Hematopoietic multipotent progenitor cell treated with erythropoietin and hydrocortisone succinate and interleukin-3 and kit ligand, for 8 days (in vitro differentiated cells): ENCODE measurements at places on chromosomes 1 and 21.

GRCh38 chr1:101174722-101175121 is 62.1 kb upstream of the S1PR1 start:
- DNase-seq, result no peak

- DNase-seq, result no peak
These were observed 69.4 kb upstream of the MORC3 start for GRCh38 chr21:36250423-36251075.

- peak; percentile 11 for DNase-seq
These were observed 55.4 kb downstream of the CAMK2N1 start for GRCh38 chr1:20430355-20431175.

- no peak for DNase-seq
These were observed 8.9 kb downstream of the PTGS2 start for GRCh38 chr1:186671136-186671825.

- DNase-seq, result no peak
These were observed 125.1 kb downstream of the CYYR1 start for GRCh38 chr21:26447932-26448475.

- no peak for DNase-seq
These were observed 12.3 kb upstream of the ADAM30 start for GRCh38 chr1:119908661-119909060.

DNA sequence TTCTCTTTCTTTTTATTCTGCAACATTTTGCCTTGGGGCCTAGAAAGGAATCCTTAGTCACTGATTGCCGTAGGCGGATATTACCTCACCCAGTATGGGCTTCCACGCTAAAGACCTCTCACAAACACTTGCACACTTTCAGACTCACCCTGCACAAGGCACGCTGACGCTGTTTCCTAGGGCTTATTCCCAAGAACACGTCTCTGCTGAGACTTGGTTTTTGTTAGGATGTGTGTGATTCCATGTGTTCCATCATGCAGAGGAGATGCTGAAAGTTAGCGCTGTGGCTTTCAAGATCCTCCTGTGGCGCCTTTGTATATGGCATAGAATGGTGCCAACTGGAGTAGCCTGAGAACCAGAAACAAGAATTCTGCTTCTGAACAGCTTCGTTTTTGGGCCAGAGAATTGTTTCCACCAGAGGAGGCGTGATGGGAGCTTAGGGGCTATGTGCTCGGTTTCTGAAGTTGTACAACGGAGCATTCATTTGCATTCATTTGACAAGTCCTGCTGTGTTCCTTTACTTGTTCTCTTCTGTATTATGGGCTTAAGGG is 297.0 kb downstream of the DISC1 start:
- no peak for DNase-seq

- DNase-seq, result no peak
These were observed 85.1 kb downstream of the ZZZ3 start for GRCh38 chr1:77597310-77597709.

- DNase-seq, result no peak
These were observed 18.7 kb upstream of the SLAMF6 start for GRCh38 chr1:160541622-160542302.

DNA sequence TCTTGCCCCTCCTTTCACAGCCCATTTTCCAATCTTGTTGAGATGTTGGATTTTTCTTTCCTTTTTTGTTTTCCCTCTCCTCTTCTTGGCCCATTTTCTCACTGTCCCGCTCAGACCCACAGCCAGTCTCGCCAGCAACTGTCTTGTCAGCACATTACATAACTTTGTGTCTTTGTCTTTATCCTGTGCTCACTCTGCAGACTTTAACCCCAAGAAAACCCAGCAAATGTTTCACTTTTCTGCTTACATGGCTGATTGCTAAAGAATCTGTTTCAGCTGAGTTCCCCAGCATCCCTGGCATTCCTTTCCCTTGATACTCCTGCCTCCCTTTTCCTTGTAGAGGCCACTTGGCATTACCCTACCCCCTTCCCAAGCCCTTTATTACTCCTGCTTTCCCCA is 74.6 kb downstream of the ZNF648 start:
- DNase-seq, result no peak

- peak; percentile 57 for DNase-seq
These were observed 22.5 kb downstream of the VPS26C start for GRCh38 chr21:37244501-37245095.

DNA sequence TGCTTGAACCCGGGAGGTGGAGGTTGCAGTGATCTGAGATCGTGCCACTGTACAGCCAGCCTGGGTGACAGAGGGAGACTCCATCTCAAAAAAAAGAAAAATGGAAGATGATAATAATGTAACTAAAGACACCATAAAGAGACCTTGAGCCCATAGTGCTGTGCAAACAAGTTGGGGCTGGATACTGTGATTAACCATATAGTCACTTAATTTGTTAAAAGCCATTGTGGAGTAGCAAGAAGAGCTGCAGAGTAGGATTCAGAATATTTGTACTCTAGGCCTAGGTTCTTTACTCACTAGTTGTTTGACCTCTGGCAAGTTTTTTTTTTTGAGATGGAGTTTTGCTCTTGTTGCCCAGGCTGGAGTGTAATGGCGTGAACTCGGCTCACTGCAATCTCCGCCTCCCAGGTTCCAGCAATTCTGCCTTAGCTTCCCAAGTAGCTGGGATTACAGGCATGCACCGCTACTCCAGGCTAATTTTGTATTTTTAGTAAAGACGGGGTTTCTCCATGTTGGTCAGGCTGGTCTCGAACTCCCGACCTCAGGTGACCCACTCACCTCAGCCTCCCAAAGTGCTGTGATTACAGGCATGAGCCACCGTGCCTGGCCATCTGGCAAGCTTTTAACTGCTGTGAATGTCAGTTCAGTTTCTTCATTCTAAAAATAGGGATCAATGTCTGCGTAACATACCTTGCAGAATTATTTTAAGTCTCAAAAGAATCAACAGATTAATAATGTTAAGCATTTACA is 12.8 kb downstream of the CAP1 start:
- no peak for DNase-seq

DNA sequence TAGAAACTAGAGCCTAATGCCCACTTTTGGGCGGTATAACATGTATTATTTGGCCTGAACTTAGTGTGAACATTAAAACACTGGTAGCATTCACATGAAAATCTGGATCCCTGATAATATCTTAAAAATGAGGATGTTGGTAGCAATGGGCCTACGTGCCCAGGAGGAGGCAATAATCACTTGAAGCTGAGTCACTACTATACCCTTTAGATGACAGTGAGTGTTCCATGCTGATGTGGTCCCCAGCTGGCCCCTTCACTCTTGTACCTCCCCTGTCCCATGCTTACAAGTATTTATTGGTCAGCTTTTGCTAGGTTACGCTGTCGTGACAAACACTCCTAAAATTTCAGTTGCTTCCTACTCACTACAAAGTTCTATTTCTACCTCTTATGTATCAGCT is 23.0 kb upstream of the POU2F1 start:
- DNase-seq, result no peak

GRCh38 chr1:205563927-205564441 is 59.5 kb downstream of the CDK18 start:
- no peak for DNase-seq
